Fibroblast of pulmonary artery (primary cell): ENCODE measurements at places on chromosomes 16 and 17.

- DNase-seq: no peak
Observed at GRCh38 chr17:66915792-66916191, 48.7 kb upstream of the CACNG4 start.

- no peak for DNase-seq
Observed at GRCh38 chr16:48101069-48101674, 54.6 kb downstream of the ABCC12 start.

DNA sequence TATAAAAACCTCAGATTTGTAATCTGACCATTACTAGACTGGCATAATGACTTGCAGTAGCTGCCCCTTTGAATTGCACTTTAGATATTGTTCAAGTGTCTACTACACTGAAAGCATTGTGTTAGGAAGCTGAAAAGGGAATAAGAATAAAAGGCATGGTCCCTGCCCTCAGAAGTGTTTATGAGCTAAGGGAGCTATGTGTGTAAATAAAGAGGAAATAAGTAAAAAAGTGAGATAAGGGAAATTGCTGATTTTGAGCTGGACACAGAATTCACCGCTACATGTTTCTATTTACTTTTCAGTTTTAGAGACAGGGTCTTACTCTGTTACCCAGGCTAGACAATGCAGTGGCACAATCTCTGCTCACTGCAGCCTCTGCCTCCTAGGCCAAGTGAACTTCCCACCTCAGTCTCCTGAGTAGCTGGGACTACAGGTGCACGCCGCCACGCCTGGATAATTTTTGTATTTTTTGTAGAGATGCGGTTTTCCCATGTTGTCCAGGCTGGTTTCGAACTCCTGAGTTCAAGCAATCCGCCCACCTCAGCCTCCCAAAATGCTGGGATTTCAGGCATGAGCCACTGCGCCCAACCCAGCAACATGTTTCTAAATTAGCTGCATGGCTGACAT lies 57.0 kb downstream of the GRB2 start:
- DNase-seq: no peak

DNA sequence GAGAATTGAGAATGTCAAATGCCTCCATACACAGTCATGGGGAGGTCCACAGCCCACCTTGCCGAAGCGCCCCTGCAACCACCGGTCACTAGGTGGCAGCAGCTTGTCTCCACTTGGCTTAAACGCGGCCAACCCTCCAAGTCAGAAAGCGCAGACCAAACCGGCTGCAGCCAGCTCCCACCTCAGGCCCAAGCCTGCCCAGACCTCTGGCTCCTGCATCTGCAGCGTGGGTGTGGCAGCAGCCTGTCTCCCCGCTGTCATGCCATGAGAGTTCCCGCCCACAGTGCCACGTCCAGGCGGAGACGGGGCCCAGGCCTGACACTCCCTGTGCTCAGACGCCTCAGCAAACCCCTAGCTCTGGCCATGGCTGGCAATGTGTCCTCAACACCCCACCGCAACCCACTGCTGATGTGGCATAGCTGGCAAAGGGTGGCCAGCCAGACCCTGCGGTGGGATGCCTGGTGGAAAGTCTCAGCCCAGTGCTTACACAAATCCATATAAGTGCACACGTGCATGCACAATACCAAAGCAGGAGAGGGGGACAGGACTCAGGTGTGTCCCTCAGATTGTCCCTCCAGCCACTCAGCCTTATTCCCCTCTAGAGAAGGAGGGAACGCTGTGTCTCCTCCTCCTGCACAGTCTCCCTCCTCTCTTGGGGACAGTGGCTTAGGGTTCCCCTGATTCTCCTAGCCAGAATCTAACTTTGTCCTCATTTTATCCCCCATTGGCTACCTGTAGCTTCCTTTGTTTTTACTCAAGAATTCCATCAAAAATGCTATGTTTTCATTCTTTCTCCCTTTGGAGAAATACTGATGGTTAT lies 10.9 kb downstream of the COPZ2 start:
- peak; percentile 92 for DNase-seq

- no peak for DNase-seq
Observed at GRCh38 chr17:32307658-32308057, 34.3 kb downstream of the C17orf75 start.

DNA sequence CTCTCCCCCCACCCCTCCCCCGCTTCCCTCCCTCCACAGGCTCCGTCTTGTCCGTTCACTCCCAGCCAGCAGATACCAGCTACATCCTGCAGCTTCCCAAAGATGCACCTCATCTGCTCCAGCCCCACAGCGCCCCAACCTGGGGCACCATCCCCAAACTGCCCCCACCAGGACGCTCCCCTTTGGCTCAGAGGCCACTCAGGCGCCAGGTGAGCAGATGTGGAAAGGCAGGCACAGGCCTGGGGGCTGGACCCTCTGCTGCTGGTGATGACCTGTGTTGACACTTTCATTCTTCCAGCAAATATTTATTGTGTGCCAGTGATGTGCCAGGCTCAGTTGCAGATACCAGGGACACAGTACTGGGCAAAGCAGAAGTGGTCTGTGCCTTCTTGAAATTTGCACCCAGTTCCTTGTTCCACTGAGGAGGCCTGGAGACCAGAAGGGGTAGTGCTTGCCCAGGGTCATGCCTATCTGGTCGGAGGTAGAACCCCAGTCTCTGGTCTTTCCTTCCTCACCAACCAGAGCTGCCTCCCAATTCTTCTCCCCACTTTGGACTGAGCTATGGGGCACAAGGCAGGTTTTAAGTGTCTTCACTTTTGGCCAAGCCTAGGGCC lies 10.3 kb upstream of the ABCC3 start:
- DNase-seq: no peak

DNA sequence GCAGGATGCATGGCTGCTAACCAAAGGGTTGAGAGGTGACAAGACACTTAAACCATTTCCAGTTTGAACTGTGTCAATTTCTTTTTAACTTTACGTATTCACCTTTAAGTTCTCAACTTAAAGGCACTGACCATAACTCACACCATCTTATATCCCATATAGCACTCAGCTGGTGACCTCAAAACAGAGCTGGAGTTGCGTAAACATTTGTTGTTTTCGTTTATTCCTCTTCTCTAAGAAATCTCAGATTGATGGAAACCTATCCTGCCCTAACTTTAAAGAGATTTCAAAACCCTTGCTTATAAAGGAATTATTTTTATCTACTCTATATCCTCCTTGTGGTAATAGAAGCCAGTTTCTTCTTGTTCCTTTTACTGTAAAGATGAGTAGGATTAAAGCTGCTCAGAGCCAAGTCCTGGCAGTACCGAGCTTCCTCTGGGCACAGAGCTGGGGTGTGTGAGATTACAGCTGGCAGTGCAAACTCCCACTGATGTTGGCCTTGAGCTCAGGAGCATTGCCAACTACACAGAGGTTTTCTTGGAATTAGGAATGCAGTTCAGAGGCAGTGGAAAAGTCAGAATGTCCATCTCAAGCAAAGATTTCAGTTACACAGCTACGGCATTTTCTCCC lies 1.3 kb downstream of the KCTD2 start:
- DNase-seq: peak; percentile 62

- no peak for DNase-seq
Observed at GRCh38 chr16:85674828-85675227, 13.9 kb downstream of the GINS2 start.

GRCh38 chr17:8022360-8023003 lies 16.4 kb upstream of the ALOX15B start:
- DNase-seq: peak; percentile 23
